ENCODE measurements at places on chromosomes 4 and X.

GRCh38 chr4:13498469-13498868 lies 14.3 kb upstream of the RAB28 start:
- DNase-seq, result no peak

DNA sequence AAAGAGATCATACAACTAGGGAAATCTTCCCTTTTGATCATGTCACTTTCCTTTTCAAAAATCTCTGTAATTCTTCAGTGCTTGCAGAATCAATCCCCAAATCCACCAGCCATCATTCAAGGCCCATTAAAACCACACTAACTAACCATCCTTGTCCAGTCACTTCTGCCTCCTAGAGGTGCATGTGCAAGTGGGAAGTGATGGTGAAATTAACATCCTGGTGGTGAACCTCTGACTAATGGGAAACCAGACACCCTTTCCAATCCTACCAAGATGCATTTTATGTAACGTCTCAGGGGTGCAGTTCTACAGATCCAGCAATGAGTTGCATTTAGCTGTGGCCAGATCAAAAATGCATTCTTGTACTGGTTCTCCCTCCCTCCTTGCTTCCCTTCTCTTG lies 341.8 kb downstream of the RAPGEF2 start:
- DNase-seq, result no peak

DNA sequence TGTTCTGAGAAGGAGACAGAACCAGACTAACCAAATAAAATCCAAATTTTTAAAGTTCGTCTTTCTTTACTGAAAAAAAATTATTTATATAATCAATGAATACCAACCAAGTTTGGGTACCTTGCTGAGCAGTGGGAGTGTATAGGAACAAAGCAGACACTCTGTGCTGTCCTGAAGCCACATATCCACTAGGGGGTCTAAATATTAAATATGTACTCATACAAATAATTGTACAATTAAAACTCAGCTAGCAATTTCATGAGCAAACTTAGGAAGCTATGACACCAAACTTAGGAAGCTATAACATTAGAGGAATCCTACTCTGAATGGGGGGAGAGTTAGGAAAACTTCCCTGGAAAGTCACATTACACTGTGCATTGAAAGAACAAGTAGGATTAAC lies 582.0 kb upstream of the EPHA5 start:
- no peak for DNase-seq

DNA sequence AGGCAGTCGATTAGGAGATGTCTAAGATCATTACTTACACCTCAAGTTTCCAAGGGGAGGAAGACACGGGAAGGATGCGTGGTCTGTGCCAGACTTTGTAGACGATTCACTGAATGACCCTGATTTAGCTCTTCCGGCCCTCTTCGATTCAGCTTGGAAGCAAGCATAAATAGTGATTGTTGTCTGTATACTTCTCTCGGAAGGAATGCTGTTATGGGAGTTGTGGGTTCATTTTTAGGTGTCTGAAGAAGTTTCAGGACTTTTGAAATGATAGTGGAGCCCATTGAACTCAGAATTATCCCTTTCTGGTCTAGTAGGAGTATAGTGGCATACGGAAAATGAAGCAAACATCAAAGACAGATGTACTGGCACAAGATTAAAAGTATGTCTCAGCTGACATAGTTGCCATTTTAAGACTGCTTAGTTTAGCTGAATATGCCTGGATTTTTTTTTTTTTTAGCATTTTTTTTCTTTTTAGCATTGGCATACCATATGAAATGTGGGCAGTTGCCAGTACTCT lies 1.0 kb upstream of the ANKRD17 start:
- no peak for DNase-seq

DNA sequence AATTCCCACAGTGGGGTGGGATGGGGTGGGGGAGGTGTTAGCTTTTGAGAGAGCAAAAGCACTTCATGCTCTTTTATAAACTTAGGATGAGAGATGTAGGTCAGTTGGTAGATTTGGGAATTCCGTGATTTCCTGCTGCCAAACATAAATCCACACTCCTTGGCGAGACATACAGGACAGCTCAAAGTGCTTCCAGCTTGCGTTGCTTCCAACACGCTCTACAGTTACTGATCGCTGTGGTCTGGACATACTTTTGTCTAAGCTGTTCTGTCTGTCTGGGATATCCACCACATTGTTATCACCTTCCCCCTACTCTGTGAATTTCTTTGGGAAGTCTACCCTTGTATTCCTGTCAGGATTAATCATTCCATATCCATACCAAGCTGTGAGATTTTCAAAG lies 117.5 kb downstream of the RAPGEF2 start:
- DNase-seq, result no peak
